Thoracic aorta (tissue), 2 donors: ENCODE measurements at places on chromosomes 12 and 14. TPM values are rescaled to one million over a fixed set of nuclear protein-coding genes. Genes with fewer than 3 reads are reported as not detected.

- no peaks in the 10 kb centered on the region for H3K36me3 ChIP-seq
- peak overlapping the region; percentile 80 for H3K27ac ChIP-seq
- H3K4me1 ChIP-seq, result peaks cover 28% of the 10 kb centered on the region
- no peaks in the 10 kb centered on the region for H3K27me3 ChIP-seq
- no peak for DNase-seq
These were observed 680 bp downstream of the NECAP1 start for GRCh38 chr12:8082808-8083100.

- H3K27ac ChIP-seq, result no peak overlapping the region
- no peak for DNase-seq
- H3K4me1 ChIP-seq, result no peaks in the 10 kb centered on the region
- H3K27me3 ChIP-seq, result no peaks in the 10 kb centered on the region
These were observed 36.8 kb upstream of the PIWIL1 start for GRCh38 chr12:130300737-130301535.

- no peak overlapping the region for H3K4me3 ChIP-seq
- no peak for DNase-seq
- no peaks in the 10 kb centered on the region for H3K36me3 ChIP-seq
- H3K27ac ChIP-seq, result no peak overlapping the region
- no peaks in the 10 kb centered on the region for H3K4me1 ChIP-seq
- no peaks in the 10 kb centered on the region for H3K27me3 ChIP-seq
These were observed 175.4 kb upstream of the CDKN3 start for GRCh38 chr14:54221432-54221803.

GRCh38 chr12:2439332-2440100 is 355.3 kb upstream of the FKBP4 start:
- H3K27ac ChIP-seq, result no peak overlapping the region
- DNase-seq, result no peak
- no peaks in the 10 kb centered on the region for H3K27me3 ChIP-seq
- no peak overlapping the region for H3K4me3 ChIP-seq
- H3K36me3 ChIP-seq, result no peaks in the 10 kb centered on the region

DNA sequence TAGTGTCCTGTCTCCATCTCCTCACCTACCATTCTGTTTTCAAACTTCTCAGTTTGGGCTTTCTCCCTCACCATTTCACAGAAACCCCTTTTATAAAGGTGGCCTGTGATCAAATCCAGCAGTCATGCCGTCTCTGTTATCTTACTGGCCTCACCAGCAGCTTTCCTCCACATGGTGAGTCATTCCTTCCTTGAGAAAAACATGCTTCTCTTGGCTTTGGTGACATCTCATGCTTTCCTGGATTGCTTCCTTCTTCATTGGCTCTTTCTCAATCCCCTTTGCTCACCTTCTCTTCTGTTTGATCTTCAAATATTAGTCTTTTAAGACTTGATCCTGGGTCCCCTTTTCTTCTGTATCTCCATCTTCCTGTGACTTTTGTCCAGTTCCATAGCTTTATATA is 164.9 kb downstream of the ANO4 start:
- H3K27ac ChIP-seq, result no peak overlapping the region
- H3K4me3 ChIP-seq, result no peak overlapping the region
- no peaks in the 10 kb centered on the region for H3K36me3 ChIP-seq
- H3K27me3 ChIP-seq, result no peaks in the 10 kb centered on the region

The TROAP gene
- total RNA-seq, result 0.99 TPM

The B4GALNT1 gene
- 4.0 TPM for total RNA-seq
